ENCODE measurements at places on chromosomes 12 and 14.

DNA sequence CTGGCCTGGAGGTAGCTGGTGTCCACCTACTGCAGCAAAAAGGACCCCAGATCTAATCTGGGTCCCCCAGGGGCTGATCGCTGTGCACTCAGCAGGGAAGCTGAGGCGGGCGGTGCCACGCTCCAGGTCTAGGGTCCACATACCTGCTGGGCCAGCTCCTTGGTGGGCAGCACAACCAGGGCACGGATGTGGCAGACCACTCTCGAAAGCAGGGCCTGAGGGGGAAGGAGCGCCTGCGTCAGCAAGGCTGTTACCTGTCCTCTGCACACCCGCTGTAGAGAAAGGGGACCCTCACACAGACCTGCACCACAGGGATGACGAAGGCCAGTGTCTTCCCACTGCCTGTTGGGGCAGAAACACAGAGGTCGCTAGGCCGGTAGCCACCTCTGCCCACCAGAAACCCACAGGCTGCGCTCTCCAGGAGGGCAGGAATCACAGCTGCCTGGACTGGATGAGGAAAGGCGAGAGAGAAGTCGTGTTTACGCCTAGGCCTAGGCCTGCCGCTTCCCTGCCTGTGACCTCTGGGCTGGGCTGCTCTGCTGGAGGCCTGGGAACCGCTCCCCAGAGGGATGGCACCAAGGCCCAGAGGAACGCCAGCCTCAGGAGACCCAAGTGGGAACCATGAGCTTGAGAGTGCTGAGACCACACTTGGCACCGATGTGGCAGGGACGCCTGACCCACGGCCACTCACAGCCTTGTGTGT, 2.0 kb downstream of the DDX51 start:
- no peak for DNase-seq

GRCh38 chr12:124217508-124218242, 77.2 kb upstream of the RFLNA start:
- DNase-seq, result no peak

GRCh38 chr14:53441789-53442188, 288.7 kb upstream of the DDHD1 start:
- no peak for DNase-seq

- DNase-seq, result no peak
Observed at GRCh38 chr14:73764406-73765280, 50.5 kb upstream of the PNMA1 start.

- DNase-seq, result no peak
Observed at GRCh38 chr12:66361703-66362102, 59.4 kb downstream of the HELB start.

DNA sequence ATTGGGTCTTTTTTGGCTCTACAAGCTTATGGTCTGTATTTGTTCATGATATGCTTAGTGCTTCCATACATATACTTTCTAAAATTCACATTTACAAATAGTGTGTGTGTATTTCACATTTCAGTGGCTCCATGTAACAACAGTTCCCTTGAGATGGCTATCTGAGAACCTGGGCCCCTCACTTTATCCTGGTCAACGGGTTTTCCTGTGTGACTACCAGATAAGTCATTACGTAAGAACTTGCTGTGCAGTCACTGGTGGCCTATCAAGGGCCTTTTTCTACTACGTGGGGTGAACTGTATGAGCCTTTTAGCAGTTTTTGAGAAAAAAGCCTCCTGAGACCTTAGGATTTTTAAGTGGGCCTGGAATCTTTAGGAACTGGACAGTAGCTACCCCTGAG, 454.1 kb downstream of the PCNX1 start:
- no peak for DNase-seq

- no peak for DNase-seq
Observed at GRCh38 chr14:25350021-25350420, 300.1 kb upstream of the STXBP6 start.

DNA sequence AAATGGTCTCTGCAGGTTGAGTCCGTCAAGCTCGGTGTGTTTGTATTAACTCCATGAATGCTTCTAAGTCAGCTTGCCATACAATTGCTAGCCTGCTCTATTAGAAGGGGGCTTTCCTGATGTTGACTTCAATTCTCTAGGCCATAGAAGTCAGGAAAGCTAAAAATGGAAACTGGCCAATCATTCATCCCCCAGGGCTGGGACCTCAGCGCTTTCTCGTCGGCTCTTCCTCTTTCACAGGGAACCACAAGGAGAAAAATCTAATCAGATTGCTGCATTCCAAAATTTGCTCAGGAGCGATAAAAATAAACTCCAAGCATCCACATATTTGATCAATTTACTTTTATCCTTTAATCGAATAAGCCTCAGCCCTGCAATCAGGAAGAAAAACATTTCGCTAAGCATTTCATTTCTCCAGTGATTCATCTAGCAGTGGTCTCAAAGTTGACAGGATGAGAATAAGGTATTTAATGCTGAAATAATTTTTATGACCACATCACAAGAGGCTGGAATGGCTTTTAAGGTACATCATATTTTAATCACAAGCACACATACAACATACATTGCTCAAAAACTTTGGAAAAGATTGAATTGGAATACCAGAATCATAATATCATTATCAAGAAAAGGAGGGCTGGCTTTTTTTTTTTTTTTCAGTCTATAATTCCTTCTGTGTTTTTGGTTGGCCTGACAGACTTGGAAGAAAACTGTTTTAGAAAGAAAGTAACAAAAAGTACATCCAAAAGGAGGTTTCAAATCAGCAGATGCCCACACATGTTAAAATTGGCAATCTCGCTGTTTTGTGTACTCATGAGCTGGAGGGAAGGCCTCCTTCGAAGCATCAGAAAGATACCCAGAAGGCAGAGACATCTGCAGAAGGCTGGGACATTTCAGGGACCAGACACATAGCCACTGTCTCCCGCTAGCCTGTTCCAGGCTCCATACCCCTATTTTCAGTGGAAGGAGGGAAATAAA, 316.3 kb downstream of the NUAK1 start:
- no peak for DNase-seq

DNA sequence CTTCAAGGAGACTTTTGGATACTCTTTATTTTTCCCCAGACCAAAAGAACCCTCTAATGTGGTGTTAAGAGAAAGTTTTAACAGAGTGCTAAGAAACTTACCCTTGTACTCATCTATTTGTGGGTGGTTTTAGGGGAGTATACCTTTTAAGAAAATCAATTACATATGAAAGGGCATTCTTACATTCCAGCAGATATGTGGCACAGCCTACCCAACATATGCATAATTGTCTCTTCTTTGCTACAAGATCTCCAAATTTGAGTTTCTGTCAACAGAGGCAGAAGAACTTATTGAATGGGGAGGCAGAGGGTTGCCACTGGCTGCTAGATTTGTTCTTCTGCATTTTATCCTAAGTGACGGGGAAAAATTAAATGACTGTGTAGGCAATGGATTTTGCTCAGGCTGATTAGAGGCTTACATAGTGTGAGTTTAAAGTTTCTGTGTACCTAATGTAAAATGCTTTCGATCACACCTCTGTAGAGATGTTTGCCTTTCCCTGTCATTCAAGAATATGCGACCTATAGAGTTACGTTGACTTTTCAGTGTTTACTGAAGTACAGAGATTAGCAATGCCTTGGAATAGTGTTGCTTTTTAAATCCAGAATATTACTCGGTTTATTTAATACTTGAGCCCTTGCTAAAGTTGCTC, 54.6 kb downstream of the PROX2 start:
- no peak for DNase-seq

Measured in activated CD4-positive, CD25-positive, alpha-beta regulatory T cell treated with anti-CD3 and anti-CD28 coated beads, Interleukin-2, amount 50 U/mL, for 16 hours (primary cell).